NCI-H2029 (cell line): ENCODE measurements at places on chromosomes 11 and 22.

DNA sequence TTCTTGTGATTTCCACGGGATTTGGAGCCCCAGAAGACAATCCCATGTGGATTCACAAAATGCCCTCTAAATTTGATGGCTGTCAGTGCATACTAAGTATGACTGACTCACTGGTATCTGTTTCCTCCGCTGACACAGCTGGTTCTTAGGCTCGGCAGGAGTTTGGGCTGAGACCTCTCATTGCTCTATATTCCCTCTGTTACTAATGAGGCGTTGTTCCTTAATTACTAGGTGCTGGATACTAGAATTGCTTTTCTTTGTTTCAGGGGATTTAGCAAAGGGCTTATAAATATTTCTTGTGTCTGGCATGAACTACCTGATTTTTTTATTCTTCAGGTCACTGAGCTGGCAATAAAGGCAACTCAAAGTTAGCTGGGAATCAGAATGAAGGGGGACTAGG lies 53.2 kb upstream of the EHF start:
- no peak for DNase-seq

GRCh38 chr11:35917676-35918075 lies 26.2 kb upstream of the LDLRAD3 start:
- DNase-seq, result no peak

GRCh38 chr11:19988598-19988997 lies 171.7 kb downstream of the DBX1 start:
- DNase-seq, result no peak

DNA sequence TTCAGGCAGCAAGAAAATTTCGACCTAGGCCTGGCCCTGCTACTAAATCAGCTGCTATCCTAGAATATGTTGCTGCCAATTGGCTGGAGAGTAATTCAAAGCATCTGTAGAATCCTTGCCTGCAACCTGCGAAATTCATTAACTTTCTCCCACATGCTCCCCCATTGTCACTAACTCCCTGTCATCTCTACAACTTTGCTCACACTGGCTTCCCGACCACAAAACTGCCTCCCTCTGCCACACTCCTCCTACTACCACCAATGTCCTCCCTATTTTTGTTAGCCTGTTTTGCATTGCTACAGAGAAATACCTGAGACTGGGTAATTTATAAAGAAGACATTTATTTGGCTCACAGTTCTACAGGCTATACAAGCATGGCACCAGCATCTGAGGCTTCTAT lies 570.6 kb downstream of the INSC start:
- no peak for DNase-seq

DNA sequence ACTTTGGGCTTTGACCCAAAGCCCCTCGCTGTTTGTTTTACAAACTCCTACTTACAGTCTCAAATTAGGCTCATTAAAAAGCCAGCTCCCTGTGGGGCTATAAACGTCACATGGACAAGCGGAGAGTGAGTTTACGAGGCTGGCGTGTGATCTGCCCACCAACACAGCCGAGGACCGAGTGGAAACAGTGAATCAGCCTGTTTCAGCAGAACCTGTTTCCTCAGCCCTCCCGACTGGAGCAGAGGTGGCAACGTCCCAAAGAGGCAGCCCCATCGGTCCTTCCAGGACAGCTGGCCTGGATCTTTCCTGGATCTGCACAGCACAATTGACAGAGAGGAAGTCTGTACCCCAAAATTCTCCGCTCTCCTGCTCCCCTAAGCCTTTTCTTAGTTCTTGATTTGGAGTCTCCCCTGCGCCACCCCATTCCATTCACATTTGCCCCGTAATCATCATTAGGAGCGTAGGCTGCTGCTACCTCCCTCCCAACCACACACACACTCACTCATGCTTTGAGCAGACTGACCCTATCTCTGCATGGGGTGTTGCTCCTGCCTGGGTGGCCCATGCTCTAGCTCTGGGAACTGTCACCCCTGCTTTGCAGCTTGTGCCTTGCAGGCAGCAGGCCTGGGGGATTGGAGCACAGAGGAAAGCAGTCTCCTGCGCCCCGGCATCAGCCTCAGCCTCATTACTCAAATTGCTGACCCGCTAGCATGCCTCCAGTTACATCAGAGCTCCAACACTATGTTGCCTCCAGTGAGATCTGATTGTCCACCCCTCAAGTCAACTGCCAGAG lies 117.8 kb downstream of the NAT10 start:
- no peak for DNase-seq

DNA sequence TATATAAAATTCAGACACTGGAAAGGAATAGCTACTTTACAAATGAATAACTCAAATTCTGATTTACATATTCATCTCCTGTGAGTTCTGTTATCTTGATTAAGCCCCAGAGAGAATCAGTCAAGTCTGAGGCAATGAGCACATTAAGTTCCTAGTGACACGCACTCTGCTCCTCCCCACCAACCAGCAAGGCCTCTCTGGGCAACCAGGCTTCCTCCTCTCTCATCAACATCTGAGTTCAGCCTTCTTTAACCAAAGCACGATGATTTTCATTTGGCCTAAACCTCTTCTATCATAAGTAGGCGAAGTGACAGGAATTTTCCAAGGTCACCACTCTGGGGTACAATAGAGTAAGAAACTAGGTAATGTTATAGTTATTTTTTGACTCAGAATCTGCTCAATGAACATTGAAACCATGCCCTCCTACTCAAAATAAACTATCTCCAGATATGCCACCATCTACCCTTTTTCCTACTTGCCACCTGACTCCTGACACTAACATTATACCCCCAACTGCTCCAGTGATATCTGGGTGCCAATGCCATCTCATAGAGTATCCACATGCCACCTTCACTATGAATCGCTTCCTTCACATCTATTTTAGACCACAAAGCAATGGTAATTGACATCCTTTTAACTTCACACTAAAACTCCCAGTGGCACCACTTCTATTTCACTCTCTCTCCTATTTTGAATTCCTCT lies 114.8 kb downstream of the FAM76B start:
- DNase-seq, result no peak

GRCh38 chr11:66879999-66880398 lies 23.1 kb downstream of the LRFN4 start:
- DNase-seq, result no peak
